ENCODE measurements at places on chromosomes 16 and 17. TPM values are rescaled to one million over a fixed set of nuclear protein-coding genes. Genes with fewer than 3 reads are reported as not detected.
A peak's percentile ranks its signal among the peaks of the same experiment; 100 is the strongest.

DNA sequence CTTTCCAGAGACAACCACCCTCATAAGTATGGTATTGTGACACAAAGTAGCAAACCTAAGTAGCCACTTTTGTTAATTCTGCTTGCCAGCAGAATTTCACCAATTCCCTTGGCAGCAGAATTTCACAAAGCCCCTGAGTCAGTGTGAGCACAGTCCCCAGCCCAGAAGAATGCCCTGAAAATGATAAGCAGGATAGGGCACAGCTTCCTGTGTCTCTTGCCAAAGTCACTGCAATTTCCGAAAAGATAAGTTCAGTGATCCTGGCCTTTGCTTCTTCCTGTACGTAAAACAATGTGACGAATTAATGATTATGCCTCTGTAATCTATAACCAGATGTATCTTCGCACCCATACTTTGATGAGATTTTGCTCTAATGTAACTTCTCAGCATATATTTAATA is 16.0 kb upstream of the WIPF2 start:
- DNase-seq, result no peak

DNA sequence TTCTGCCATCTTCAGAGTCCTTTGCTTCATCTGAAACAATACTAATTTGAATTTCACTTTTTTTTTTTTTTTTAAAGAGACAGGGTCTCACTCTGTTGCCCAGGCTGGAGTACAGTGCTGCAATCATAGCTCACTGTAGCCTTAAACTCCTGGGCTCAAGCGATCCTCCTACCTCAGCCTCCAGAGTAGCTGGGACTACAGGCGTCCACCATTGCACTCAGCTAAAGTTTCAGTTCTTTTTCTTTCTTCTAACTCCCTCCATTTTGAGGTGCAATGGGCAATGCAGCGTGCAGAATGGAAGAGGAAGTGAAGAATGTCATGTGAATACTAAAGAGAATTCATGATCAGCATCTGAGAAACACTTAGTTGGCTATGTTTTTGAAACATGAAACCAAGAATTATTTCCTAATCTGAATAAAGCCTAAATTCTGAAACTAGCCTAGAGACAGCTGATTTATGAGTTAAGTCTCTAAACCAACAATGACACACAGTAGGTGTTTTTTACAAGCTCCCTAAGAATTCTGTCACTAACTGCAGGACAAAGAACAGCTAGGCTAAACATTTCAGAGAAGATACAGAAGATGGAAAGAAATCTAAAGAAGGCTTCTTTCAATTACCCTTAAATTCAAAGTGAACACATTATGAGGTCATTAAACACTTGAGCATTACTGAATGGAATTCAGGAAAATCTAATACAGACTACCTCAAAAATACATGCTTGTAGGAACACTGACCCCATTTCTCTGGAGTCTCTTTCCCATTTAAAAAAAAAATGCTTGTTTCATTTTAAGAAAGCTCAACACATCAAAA is 21.0 kb downstream of the SNN start:
- DNase-seq, result no peak

DNA sequence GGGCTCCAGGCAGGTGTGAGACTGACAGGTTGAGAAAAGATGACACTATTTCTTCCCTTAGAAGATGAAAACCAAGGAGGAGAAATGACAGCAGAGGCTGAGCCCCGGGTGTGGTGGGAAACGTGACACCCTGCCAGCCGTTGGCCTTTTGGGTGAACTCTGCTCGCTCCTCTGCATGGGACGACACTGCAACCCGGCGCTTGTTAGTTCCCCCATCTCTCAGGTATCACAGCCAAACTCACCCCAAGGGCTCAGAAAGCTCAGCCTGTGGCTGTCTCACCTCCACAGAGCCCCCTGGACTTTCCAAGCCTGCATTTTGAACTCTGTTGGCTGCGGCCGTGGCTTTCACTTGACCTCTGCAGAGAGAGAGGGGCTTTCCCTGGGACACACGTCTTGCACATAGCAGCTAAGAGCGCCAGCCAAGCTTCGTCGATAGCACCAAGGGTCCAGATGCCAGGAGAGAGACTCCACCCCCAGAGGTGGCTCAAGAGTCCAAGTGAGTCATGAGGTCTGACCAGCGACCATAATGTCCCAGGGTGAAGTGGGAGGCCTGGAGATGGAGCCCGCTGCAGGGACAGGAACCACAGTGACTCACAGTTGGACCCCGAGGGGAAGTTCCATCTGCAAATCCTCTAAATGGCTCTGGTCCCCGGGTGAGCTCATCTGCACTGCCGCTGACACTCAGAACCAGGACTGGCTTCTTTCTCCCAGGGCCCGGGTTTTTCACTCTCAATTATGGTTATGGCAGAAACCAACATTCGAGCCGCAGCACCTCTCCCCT is 301.9 kb downstream of the SOX9 start:
- no peak for DNase-seq

DNA sequence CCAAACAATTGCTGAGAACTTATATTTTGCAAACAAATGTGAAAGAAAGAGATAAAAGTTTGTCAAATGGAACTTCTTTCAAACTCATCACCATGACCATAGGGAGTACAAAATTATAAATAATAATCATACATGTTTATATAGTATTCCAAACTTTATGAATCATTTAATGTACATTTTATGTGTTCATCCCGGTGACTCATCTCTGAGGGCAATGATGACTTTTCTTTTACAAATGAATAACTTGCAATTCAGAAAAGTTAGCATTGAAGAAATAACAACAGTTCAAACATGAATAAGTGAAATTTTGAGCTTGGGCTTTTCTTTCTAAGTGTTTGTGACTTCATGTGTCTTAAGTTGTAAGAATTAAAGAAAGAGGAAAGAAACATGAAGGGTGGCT is 66.3 kb upstream of the CDH8 start:
- no peak for DNase-seq

- DNase-seq, result peak; percentile 78
Observed at GRCh38 chr16:84228256-84228838, 11.5 kb downstream of the KCNG4 start.

- DNase-seq, result peak; percentile 92
Observed at GRCh38 chr17:7922845-7923628, 6.6 kb downstream of the KCNAB3 start.

DNA sequence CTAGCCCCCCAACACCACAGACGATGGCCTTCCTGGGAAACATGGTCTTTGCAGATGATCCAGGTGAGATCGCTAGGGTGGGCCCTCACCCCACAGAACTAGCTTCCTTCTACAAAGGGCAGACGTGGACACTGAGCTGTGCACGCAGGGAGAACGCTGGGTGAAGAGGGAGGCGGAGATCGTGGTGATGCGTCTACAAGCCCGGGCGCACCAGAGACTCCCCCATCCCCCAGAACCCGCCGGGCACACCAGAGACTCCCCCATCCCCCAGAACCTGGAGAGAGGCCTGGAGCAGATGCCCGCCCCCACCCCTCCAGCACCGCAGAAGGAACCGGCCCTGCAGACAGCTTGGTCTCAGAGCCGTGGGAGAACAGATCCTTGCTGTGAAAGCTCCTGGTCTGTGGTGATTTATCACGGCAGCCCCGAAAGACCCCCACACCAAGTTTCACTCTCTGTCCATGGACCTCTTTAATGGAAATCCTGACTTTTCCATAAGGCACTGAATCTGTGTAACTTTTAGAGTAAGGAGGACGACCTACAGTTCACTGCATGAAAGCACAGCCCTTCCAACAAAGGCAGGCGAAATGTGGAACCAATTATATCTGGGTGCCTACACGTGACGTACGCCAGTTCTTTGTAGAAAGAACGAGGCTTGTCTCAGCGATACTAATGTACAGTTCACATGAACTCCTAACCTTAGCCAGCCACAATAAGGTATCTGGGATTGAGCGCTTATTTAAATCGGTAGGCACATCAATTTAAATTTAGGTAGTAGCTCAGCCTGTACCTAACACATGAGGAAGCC is 88.5 kb downstream of the ANKRD11 start:
- no peak for DNase-seq

The GCGR gene
- 6.7 TPM for total RNA-seq

DNA sequence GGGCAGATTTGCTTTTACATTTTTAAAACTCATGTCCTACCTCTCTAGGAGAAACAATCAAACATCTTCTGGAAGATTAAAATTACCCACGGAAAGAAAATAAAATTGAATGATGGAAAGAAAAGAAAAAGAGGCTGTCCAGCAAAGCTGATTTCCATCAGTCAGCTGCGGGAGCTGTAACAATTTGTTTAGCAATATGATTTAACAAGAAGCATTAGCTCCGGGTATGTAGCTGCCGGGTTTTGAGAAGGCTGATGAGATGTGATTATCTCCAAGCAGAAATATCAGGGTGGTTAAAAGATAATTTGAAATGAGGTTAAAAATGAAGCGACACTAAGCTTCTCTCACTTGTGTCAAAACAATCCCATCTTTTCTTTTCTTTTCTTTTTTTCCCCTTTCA is 608.9 kb upstream of the SALL1 start:
- no peak for DNase-seq

DNA sequence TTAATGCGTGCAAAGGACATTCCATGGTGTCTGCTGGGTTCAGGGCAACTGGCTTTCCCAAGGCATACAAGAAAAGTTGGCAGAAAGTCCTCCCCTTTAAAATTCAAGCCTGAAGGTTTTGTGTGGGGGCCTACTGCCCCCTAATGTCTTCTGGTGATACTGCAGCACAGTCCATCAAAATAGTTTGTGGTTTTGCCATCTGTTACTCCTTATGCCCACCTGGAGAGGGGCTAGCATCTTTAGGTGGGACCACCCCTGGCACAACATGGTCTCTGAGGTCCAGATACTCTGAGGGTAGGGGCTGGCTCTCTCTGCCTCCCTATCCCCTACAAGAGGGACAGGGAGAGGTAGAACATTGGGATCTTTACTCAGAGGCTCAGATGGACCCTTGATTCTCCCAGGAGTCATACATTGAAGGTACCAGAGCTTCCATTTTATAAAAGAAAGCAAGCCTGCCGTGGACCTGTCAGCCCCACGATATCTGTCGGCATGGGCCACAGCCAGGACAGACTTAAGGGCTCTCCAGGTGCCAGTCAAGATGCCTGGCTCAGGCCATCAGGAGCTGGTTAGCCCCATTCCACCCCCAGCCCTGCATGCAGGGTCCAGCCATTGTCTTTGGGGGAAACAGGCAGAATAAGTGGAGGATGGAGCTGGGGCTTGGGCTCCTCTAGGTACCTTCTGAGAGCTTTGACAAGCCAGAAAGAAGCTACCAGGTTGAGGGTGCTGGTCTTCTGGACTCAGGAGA is 6.3 kb downstream of the ESRP2 start:
- no peak for DNase-seq

The RSL1D1 gene
- 71.2 TPM for total RNA-seq

The PAM16 gene
- 33.1 TPM for total RNA-seq

DNA sequence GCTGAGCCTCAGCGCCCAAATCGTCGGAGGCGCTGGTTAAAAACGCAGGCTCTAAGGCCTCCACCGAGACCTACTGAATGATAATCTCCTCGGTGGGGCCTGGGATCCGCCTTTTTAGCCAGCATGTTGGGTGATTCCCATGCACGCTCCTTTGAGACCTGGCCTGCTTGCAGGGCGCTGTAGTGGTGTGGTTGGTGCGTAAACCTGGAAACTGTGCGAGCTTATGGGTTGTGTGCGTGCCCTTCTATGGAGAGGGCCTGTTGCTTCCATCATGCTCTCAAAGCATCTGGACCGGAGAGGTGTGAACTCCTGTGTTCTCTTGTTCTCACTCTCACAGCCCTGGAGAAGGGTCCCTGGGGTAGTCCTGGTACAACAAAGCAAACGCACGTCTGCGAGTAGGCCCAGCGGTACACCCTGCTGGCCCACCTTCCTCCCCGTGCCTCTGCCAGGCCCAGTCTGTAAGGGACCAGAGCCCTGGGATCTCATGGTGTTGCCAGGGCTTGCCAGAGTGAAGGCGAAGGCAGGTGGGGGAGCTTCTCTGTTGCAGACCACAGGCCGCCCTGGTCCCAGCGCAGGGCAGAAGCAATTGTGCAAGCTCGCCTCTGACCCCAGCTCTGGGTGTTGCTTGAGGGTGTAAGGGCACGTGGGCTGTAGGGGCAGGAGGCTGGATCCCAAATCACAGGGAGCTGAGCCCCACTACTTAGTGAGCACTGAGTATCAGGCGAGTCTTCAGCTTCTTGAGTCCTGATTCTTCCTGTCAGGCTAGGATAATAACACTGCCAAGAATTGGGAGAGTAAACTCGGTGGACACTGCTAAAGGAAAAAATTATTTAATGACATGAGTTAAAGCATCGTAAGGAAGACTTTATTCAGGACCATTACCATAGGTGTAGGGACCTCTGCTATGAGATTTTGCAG is 879 bp upstream of the LRRC75A start:
- no peak for DNase-seq

DNA sequence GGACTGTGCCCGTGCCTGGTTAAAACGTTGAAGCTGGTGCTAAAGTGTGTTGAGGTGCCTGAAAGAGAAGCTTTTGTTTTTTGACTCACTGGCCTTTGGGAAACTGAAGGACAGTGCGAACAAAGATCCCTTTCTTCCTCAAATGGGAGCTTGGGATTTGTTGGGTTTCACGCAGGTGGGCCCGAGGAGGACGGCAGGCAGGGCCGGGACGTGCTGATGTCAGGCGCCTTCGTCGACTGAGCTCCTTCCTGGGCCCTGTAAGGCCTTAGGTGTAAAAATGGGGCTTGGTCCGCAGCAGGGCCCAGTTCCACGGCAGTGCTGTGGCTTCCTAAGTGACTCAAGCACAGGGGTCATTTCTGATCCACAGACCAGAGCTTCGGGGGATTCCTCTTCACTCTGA is 106.9 kb downstream of the BANP start:
- no peak for DNase-seq

The AANAT gene
- total RNA-seq, result 0.39 TPM

Measured in glutamatergic neuron (in vitro differentiated cells).